Right cardiac atrium (tissue), 5 donors: ENCODE measurements at places on chromosomes 16 and 17.

GRCh38 chr16:85570213-85570734, 42.8 kb upstream of the GSE1 start:
- no peak for DNase-seq

GRCh38 chr16:68356919-68357286, 46.1 kb downstream of the PRMT7 start:
- DNase-seq, result no peak

- DNase-seq, result peak; percentile 73
These were observed 31.7 kb downstream of the RPH3AL start for GRCh38 chr17:320809-321385.

GRCh38 chr17:48194097-48194550, 86.6 kb downstream of the SNX11 start:
- DNase-seq, result no peak
